ENCODE measurements at places on chromosomes 5 and 9.

DNA sequence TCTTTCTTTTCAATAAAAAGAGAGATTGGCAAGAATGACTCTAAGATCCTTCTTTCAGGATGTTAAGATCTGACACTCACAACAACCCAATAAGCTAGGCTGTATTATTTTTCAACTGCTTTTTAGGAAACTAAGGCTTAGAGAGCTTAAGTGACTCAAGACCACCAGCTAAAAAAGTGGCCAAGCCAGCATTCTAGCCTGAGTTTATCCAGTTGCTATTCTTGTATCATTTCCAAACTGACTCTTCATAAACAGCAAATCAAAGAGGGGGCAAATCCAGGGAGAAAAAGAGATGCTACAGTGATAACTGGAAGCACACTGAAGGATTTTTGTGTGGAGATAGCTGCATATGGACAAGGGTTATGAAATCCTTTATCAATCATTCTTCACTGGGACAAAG lies 47.1 kb downstream of the TMEM252 start:
- no peak for DNase-seq

DNA sequence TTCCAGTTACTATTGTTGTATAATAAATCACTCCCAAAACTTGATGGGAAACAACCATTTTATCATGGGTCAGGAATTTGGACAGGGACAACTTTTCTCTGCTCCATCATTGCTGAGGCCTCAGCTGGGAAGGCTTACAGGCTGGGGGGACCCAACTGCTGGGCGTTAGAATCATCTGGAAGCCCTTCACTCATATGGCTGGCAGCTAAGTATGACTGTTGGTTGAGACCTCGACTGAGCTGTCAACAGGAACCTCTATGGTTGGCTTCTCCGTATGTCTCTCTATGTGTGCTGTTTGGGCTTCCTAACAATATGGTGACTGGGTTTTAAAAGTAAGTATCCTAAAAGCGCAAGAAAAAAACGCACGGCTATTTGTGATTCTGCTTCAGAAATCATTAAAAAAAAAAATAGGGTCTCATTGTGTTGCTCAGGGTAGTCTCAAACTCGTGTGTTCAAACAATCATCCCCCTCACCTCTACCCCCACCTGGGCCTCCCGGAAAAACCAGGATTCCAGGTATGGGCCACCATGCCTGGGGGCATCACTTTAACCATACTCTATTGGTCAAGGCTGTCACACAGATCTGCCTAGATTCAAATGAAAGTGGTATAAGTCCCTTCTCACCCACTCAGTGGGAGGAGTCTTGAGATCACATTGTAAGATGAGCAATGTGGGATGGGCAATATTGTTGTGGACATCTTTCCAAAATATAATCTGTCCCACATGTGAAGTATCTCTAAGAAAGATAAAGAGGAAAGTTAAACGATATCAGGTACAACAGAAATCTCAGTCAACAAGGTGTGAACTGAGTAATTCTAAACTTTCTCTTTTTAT lies 15.2 kb downstream of the FNBP1 start:
- DNase-seq, result no peak

DNA sequence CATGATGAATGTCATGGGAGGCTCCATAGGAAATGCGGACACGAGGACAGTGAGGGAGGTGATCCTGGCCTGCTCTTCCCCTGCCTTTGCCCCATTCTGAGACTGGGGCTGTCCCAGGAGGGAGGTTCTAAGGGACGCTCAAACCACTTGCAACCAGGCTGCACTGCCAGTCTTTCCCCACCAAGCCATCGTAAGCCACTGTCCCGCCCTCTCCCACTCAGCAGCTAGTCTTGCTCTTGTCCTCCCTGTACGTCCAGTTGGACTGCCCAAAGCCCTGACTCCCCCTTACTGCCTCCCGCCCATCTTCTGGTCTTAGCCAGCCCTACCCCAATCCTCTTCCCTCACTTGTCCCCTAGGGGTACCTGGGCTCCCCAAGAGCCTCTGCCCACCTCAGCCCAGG lies 115.7 kb downstream of the FSTL4 start:
- no peak for DNase-seq

DNA sequence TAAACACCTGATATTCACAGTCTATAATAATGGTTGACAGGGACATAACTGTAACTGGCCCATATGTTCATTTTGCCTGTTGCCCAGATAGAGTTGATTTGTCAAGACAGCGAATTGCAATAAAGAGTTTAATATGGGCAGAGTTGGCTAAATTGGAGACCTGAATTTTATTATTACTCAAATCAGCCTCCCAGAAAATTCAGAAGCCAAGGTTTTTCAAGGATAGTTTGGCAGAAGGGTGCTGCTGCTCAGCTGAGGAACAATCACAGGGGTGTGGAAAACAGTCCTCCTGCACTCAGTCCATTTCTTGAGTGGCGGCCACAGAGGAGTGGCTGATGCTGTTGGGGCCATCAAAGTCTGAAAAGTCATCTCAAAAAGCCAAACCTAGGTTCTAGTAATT lies 19.0 kb downstream of the ANXA2R start:
- no peak for DNase-seq

GRCh38 chr9:108973895-108974294 lies 39.4 kb downstream of the CTNNAL1 start:
- no peak for DNase-seq
